RWPE1 (cell line): ENCODE measurements at places on chromosomes 6 and 20.
A peak's percentile ranks its signal among the peaks of the same experiment; 100 is the strongest.

- DNase-seq = no peak
Observed at GRCh38 chr6:62808565-62809293, 402.5 kb upstream of the FKBP1C start.

GRCh38 chr6:4365686-4366085 is 230.3 kb upstream of the ECI2 start:
- DNase-seq = no peak

DNA sequence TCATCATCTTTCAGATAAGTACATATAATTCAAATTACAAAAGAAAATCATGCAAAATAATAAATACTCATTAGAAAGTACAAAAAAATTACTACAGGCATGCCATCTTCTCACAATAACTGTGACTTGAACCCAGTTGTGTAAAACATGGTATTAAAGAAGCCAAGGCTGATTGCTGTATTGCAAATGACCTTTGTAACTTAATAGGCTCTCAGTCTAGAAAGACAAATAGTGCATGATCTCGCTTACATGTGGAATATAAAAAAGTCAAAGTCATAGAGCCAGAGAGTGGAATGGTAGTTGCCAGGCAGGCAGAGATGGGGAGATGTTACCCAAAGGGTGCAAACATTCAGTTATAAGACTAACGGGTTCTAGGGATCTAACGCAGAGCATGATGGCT is 626.1 kb downstream of the COL12A1 start:
- no peak for DNase-seq

- no peak for DNase-seq
Observed at GRCh38 chr6:16731478-16732051, 29.7 kb downstream of the ATXN1 start.

- no peak for DNase-seq
Observed at GRCh38 chr6:22583927-22584326, 14.6 kb downstream of the HDGFL1 start.

GRCh38 chr6:151167034-151167433 is 72.7 kb upstream of the AKAP12 start:
- DNase-seq = no peak

GRCh38 chr6:56524891-56525703 is 117.6 kb downstream of the DST start:
- no peak for DNase-seq

DNA sequence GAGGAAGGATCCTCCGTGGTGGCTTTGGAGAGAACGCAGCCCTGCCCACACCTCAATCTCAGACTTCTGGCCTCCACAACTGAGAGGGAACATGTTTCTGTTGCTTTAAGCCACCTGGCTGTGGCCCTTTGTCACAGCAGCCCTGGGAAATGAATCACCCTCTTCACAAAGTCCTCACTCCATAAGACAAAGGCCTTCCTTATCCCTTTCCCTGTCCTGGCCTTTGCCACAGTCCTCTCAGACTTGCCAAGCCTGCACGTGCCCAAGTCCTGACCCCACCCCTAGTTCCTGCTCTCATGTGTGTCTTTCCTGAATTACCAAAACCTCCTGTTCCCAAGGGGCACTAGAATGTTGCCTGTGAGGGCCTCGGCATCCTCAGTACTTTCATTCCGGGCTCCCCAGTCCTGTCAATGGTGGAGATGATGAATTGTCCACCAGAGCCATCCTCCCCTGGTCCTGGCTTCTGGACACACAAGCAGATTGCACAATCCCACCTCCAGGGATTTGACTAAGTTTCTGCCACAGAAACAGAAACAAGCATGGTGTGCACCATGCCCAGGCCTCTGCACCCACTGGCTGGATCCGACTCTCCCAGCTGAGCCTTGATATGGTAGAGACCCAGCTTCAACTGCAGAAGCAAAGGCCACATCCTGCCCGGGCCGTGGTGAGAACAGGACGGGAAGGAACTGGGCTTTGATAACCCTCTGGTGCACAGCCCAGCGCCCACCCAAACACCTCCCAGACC is 232.6 kb upstream of the PDE10A start:
- DNase-seq = no peak

DNA sequence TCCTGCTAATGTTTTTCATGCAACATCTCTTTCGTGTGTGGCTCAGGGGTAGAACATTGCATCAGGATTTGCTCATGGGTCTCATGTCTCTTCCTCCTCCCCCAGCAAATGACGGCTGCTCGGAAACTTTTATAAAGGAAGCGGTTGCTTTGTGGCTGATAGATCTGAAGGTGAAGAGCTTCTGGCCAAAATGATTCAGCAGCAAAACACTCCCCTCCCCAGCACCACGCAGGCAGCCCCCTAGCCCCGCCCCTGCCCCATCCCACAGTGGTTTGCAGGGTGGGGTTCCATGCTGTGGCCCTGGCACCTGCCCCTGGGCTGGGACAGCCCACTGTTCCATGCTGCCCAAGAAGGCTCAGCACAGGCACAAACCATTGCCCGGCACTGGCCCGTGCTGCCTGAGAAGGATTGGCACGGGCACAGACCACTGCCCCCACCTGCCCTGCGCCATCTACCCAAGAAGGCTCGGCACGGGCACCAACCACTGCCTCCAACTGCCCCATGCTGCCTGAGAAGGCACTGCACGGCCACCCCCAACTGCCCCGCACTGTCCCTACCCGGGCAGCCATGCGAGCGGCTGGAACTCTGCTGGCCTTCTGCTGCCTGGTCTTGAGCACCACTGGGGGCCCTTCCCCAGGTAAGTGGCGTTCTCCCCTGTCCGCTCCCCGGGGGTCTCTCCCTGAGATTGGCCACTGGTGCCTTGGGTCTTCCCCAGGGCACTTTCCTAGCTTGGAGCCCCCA is at the start of gene CST7:
Gene CST7 (plus strand): TSS at position 331 of the 741 bp plus-strand sequence. CDS start 237 bp downstream, at position 568.
- no peak for DNase-seq

- no peak for DNase-seq
Observed at GRCh38 chr20:61369731-61370520, 117.9 kb downstream of the CDH4 start.

- DNase-seq = no peak
Observed at GRCh38 chr6:3724451-3725144, 26.9 kb downstream of the PXDC1 start.

DNA sequence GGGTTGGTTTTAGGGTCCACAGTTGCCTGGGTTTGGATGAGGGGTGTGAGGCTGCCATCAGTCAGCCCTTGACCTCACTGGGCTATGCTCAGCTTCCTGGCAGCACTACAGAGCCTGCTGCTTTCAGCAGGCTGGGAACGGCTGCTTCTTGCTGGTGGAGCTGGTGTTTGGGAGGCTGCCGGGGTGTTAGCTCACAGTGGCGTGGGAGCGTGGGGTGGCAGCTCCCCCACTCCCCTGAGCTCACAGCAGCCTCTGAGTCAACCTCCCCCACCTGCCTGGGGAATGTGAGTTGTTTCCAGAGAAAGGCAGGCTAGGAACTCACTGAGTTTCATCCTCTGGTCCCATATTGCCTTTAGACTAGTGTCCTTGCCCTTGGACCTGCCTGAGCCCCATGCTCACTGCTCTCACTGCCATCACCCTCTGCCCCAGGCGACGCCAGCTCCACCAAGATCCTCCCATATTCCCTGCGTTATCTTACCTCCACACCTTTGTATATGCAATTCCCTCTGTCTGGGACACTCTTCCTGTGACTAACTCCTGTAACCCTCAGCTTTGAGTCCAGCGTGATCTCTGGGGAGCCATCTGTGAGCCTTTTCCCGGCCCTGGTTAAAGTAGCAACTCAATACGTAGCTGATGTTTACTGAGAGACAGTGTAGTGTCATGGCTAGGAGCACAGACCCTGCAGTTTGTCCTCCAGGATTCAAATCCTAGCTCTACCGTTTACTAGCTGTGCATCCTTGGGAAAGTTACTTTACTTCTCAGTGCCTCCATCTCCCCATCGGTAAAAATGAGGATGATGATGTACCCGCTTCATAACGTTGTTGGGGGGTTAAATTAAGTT is 34.8 kb downstream of the PPP1R16B start:
- DNase-seq = no peak

GRCh38 chr6:18142591-18142861 is 12.4 kb downstream of the TPMT start:
- DNase-seq = no peak

DNA sequence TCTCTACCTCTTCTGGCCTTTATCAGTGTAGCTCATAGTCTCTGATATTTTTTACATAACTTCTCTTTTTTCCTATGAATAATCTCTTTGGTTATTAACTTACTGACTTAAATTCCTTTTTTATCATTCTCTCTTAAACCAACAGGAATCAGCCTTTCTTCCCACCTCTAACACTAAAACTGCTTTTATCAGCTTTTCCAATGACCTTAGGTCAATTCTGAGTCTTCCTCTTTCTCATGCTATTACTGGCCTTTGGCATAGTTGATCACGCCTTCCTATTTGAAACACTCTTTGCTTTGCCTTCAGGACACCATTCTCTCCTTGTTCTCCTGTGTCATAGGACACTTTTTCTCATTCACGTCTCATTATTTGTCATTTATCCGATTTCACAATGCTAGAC is 8.1 kb upstream of the HINT3 start:
- DNase-seq = no peak

GRCh38 chr6:38955861-38956260 is 92.7 kb upstream of the GLP1R start:
- DNase-seq = no peak

- no peak for DNase-seq
Observed at GRCh38 chr20:46850416-46850815, 44.2 kb upstream of the EYA2 start.

- no peak for DNase-seq
Observed at GRCh38 chr6:32867554-32868256, 13.7 kb downstream of the PSMB9 start.

DNA sequence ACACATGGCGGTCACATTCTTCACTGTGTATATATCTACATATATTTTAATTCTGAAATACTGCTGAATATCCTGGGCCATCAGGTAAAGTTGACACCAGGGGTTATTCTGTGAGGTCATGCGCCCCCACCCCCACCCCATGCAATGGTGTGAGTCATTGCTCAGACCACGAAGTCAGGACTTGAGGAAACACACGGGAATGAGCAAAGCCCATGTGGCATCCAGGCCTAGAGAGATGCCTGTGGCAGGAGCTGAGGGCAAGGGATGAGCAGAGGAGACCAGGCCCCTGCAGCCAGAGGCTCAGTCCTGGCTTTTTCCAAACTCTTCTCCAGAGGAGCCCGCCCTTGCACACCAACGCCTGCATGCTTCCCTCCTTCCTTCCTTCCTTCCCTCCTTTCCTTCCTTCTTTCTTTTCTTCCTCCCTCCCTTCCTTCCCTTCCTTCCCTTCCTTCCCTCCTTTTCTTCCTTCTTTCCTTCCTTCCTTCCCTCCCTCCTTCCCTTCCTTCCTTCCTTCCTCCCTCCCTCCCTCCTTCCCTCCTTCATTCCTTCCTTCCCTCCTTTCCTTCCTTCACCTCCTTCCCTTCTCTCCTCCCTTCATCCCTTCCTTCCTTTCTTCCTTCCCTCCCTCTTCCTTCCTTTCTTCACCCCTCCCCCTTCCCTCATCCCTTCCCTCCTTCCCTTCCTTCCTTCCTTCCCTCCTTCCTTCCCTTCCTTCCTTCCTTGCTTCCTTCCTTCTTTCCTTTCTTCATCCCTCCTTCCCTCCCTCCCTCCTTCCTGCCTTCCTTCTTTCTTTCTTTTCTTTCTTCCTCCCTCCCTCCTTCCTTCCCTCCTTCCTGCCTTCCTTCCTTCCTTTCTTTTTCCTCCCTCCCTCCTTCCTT is 72.0 kb upstream of the INSM1 start:
- no peak for DNase-seq

- DNase-seq = peak; percentile 99
Observed at GRCh38 chr20:44204156-44204831, 6.3 kb downstream of the OSER1 start.

DNA sequence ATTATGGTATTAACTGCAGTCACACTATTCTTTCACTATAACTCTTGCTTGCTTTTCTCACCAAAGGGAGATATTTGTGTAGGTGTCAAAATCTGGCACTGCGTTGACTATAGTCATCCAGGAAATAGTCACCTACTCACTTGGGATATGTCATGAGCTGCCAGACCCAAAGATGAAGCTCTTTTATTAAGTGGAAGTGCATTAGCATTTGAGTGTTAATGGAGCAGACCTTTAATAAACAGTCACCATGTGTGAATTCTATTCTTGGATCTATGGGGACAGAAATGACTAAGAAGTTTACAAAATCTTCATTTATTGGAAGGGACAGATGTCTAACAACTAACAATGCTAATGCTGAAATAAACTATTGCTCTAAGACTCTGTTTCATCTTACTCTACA is 130.1 kb upstream of the NEDD9 start:
- no peak for DNase-seq

GRCh38 chr6:42898891-42899361 is 16.9 kb upstream of the PTCRA start:
- DNase-seq = peak; percentile 39

DNA sequence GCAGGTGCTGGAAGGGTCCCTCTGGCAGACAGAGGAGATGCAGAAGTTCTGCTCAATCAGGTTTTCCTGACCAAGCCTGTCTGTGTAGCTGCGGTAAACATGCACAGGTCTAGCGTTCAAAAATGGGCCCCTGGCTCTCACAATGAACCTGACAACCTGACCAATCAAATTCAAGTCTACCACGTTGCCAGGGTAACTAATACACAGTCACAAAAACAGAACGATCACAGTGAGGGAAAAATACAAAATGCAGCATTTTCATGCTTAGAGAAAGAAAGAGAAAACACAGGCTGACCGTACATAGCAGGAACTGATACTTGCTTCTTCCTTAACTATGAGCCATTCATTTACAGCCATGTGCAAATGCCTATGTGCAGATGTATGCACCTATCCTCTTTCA is 353.1 kb upstream of the TSHZ2 start:
- no peak for DNase-seq

DNA sequence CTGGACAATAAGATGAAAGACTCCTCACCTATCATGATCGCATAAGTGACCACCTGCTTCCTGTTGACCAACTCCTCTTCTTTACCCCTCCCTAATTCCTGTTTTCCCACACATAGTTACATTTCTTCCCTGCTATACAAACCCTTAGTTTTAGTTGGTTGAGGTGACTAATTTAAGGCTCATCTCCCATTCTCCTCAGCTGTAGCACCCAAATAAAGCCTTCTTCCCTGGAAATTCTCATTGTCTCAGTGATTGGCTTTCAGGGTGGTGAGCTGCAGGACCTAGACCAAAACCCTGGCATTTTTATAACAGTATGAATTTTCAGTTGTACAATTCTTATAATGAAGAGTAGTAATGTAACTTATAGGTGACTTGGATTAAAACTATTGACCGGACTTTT is 2.1 kb downstream of the FKBP1C start:
- DNase-seq = no peak

DNA sequence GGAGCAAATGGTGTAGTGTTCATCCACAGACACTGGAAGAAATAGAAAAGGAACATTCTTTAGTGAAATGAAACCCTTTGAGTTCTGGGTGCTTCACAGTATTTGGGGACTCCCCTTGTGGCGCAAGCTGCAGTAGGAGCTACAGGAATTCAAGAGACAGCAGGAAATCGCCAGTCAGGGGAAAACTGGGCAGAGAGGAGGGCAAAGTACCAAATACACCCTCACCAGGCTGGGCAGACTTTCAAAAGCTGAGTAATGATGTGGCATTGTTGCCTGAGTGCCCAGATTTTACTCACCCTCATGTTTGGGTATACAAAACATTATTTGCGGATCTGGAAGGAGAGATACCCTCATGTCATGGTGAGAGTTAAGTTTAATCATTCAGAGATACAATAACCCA is 97.9 kb downstream of the SOD2 start:
- DNase-seq = peak; percentile 76
